NCI-H1930 (cell line): ENCODE measurements at places on chromosomes 1 and 21.

DNA sequence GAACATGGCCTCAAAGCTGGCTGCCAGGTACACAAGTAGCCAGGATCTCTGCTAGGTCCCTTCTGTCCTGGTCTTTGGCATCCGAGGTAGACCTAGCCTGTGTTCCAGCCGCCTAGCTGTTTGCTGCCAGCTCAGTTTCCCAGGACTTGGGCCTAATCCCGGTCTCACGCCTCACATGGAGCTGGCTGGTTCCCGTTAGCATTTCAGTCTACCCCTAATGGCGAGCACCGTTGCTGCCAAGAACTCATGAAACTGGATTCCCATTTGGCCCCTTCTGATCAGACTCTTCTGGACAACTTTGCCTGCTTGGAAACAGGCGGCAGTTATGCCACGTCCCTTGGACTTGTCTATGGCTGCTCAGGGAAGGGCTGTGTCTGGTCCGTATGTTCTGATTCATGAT lies 26.2 kb upstream of the HHAT start:
- no peak for DNase-seq

- DNase-seq, result no peak
These were observed 43.4 kb downstream of the RUNX1 start for GRCh38 chr21:35005560-35006224.

DNA sequence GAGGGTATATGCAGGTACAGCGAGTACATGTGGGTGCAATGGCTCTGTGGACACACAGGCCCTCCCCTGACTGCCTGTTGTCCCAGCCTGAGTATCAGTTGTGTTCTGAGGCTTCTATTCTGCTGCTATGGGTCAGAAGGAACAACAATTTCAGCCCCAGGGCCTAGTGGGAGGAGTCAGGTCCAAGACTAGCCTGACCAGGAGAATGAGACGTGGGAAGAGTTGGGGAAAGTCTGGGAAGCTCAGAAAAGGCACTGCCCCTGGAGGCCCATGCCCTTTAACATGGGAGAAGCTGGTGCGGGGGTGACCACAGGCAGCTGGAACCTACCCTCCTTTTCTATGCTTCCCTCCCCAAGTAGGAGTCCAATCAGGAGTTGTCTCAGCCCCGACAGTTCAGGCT lies 7.7 kb downstream of the IGSF8 start:
- DNase-seq, result no peak

GRCh38 chr1:228276174-228276831 lies 68.5 kb downstream of the OBSCN start:
- no peak for DNase-seq

- no peak for DNase-seq
These were observed 15.9 kb downstream of the TMEM63A start for GRCh38 chr1:225866061-225866837.

DNA sequence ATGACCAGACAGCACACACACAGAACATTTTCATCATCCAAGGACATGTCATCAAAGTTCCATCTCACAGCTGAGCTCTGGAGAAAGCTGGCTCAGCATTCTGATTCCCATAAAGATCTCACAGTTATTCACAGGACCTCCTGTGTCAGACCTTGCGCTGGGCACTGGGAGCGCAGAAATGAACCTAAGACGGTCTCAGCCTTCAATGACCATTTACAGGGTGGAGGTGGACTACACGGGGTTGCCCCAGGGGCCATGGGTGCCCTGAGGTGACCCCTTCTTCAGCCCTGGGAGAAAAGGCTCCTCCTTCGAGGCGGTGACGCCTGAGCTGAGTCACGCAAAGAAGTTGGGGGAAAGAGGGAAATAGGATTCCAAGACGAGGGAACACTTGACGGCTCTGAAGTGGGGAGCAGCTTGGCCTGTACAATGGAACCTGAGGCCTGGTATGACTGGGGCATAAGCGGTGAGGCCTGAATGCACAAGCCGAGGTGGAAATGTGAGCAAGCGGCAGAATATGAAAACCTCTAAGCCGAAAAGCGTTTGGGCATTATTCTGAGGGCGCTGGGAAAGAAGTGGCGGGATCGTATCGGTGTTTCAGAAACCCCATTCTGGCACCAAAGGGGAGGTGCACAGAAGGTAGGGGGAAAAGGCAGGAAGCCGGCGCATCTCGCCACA lies 797 bp downstream of the CC2D1B start:
- DNase-seq, result no peak

DNA sequence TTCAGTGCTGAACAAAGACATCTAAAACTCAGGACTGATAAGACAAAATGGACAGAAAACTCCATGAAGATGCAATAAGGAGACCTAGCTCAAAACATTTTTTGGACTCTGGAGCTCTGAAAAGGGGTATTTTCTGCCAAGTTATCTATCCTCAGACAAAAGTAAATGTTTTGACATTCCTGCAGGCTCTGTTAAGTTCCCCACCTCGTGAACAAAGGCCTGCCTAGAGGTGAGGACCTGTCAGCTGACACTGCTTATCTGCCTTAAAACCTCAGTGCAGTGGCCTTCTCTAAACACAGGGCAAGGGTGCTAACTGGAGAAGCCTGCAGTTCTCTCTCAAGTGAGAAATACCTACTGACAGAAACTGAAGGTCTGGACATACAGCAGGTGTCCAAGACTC lies 41.1 kb downstream of the COLGALT2 start:
- DNase-seq, result no peak
